ENCODE measurements at places on chromosomes 12 and 14.

DNA sequence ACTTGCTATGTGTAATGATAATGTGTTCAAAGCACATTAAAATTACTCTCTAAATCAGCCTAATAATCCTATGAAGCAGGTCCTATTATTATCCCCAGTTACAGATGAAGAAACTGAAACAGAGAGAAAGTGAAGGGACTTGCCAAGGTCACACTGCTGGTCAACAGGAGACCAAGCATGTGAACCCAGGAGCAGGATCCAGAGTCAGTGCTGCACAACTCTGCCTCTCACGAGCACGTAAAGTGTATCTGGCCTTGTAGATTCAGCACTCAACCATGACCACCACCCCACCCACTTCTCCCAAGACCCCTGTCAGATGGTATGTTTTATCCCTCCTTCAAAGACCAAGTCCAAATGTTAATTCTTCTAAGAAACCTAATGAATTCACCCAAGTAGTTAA lies 100.7 kb downstream of the TTC7B start:
- no peak for DNase-seq

DNA sequence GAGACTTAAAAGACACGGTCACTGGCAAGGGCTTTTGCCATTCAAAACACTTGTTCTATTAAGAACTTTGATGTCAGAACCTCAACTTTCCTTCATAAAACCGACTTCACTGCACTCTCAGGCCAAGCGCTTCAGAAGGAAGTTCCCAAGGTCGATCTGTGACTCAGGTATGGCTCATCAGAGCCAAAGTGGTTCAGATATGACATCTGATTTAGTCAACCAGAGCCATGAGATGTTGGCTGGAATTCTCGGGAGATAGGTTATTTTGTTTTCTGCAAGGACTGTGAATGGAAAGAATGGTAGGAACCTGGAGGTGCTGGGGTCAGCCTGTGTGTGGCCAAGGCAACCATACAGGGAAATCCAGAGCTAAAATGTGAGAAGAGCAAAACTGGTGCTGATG lies 445.6 kb downstream of the GLT1D1 start:
- no peak for DNase-seq

GRCh38 chr14:51487848-51488247 lies 163.9 kb upstream of the FRMD6 start:
- no peak for DNase-seq

GRCh38 chr12:103884316-103884715 lies 43.3 kb upstream of the NT5DC3 start:
- DNase-seq = no peak

- DNase-seq = no peak
These were observed 33.9 kb upstream of the CDK17 start for GRCh38 chr12:96434107-96434506.

DNA sequence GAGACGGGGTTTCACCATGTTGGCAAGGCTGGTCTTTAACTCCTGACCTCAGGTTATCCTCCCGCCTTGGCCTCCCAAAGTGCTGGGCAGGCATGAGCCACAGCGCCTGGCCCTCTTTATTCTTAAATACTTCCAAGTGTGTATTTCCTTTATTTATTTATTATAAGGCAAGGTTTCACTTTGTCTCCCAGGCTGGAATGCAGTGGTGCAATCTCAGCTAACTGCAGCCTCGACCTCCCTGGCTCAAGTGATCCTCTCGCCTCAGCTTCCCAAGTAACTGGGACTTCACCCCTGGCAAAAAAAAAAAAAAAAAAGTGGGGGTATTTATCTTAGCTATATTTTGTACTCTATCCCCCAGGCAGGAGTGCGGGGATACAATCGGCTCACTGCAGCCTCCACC lies 6.8 kb downstream of the FAM216A start:
- no peak for DNase-seq

DNA sequence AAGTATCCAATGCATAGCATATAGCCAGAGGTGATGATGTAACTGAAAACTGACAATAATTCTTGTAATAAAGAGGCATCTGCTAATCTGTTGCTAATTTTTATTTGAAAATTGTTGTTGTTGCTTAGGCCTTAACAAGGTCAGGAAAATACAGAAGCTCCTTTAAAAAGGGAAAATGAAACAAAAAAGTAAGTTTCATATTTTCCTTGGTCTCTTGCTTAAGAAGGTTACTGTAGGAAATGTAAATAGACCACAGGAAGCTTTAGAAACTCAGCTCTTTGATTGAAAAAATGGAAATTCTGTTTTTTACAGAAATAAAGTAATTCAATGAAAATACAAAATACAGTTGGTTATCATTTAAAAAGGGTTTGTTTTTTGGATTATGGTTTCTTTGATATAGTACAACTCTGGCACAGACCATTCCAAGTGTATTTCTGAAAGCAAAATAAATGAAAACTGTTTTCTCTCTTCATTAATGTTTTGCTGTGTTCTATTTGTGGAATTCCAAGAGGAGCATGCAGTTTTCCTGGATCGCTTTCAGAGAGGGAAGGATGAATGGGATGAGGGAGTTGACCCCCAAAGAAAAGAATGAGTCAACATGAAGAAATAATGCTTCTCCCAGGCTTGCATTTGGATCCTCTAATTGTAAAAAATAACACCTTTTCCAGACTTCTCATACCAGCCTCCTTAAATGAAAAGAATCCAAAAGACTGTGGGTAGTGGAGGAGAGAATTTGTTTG lies 398.0 kb upstream of the FAR2 start:
- no peak for DNase-seq

GRCh38 chr14:95256776-95257060 lies 63.0 kb downstream of the CLMN start:
- no peak for DNase-seq

DNA sequence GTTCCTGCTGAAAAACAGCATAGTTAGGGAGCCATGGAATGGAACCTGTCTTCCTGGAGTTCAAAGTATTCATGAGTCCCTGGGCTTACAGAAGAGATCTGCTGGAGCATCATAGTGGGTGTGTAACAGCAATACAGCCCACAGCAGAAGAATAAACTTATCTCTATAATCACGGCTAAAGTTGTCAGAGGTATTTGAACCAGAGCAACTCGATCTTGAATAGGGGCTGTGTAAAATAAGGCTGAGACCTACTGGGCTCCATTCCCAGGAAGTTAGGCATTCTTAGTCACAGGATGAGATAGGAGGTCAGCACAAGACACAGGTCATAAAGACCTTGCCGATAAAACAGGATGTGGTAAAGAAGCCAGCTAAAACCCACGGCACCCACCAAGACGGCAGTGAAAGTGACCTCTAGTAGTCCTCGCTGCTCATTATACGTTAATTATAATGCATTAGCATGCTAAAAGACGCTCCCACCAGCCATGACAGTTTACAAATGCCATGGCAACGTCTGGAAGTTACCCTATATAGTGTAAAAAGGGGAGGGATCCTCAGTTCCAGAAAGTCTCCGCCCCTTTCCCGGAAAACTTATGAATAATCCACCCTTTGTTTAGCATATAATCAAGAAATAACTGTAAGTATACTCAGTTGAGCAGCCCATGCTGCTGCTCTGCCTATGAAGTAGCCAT lies 223.4 kb downstream of the PCNX1 start:
- DNase-seq = no peak

- DNase-seq = no peak
These were observed 6.6 kb downstream of the SYT10 start for GRCh38 chr12:33432992-33433391.

DNA sequence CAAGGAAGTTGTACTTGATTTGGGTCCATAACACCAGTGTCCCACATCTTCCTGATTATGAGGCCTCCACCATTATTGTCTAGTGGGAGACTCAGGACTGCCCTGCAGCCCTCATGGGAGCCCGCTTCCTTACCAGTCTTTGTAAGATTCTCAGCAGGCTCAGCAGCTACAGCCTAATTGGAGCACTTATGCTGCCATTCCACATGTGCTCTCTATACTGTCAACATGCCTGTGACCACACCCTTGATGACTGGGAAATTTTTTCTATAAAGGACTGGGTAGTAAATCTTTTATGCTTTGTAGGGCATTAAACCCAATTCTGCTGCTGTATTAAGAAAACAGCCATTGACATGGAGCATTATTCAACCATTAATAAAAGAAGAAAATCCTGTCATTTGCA lies 145.5 kb upstream of the IGF1 start:
- no peak for DNase-seq

GRCh38 chr12:113891167-113891692 lies 74.9 kb downstream of the RBM19 start:
- DNase-seq = no peak

DNA sequence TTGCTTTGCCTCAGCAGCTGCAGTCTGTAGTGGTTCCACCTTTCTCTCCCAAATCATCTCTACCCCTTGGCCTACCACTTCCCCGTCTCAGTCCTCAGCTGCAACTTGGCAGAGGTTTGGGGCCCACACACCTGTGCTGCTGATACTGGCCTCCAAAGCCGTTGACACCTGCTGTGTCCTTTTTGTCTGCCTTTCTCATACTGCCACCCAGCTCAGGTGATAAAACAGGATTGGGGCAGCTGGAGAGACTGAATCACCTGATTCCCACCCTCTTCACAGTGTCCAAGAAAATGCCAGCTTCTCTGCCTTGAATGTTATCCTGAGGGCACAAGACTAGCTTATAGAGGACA lies 103.7 kb downstream of the ETV6 start:
- no peak for DNase-seq

- no peak for DNase-seq
These were observed 165.3 kb downstream of the SNAPC1 start for GRCh38 chr14:61927520-61927919.

- DNase-seq = no peak
These were observed 2.7 kb upstream of the ABCD2 start for GRCh38 chr12:39622306-39622705.

DNA sequence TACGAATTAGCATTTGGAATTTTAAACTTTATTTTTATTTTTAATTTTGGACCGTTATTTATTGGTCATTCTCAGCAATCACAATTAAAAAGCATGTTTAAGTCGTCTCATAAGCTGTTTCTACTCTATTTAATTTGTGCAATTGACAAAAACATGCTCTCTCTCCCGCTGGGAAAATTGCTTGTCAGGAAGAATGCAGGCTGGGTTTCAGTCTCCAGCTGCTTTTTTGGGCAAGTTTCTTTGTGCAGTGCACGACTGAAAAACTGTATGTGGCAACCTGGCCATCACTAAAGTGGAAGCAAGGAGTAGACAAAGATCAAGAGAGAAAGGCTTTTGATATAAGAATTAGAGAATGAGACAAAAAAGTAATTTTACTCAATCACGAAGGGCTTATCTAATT lies 941.5 kb upstream of the MDGA2 start:
- no peak for DNase-seq

DNA sequence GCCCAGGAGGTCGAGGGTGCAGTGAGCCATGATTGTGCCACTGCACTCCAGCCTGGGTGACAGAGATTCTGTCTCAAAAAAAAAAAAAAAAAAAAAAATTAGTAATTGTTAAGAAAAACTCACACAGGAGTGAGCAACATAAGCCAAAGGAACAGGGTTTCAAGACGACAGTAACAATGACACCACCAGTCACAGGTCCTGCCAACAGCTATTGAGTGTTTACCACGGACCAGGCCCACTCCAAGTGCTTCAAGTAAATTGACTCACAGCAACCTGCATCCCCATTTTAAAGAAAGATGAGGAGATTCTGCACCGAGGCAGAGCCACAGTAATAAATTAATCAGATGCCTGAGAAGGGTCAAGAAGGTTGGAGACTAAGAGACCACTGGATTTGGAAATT lies 194.5 kb downstream of the DPF3 start:
- DNase-seq = no peak

- DNase-seq = no peak
These were observed 87.1 kb downstream of the GPR135 start for GRCh38 chr14:59377991-59378601.

GRCh38 chr12:90999966-91000365 lies 4.8 kb downstream of the EPYC start:
- no peak for DNase-seq

GRCh38 chr12:109877504-109878246 lies 2.7 kb downstream of the GLTP start:
- no peak for DNase-seq

DNA sequence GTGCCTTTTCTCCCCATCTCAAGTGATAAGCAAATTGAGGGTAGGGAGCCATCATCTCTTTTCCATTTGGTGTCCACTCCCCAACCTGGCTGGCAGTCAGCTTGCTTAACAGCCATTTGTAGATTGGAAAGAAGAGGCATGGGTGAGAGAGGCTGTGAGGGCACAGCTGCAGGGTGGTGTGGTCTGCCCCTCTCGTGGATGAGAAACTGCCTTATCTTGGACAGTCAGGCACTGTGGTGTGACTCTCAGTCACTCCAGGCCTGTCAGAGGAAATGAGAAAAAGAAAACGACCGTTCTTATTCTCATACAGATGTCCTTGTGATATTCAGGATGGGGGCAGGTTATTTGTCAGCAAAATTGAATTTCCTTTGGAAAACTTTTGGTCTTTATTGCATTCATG lies 65.1 kb upstream of the SRSF5 start:
- DNase-seq = no peak

DNA sequence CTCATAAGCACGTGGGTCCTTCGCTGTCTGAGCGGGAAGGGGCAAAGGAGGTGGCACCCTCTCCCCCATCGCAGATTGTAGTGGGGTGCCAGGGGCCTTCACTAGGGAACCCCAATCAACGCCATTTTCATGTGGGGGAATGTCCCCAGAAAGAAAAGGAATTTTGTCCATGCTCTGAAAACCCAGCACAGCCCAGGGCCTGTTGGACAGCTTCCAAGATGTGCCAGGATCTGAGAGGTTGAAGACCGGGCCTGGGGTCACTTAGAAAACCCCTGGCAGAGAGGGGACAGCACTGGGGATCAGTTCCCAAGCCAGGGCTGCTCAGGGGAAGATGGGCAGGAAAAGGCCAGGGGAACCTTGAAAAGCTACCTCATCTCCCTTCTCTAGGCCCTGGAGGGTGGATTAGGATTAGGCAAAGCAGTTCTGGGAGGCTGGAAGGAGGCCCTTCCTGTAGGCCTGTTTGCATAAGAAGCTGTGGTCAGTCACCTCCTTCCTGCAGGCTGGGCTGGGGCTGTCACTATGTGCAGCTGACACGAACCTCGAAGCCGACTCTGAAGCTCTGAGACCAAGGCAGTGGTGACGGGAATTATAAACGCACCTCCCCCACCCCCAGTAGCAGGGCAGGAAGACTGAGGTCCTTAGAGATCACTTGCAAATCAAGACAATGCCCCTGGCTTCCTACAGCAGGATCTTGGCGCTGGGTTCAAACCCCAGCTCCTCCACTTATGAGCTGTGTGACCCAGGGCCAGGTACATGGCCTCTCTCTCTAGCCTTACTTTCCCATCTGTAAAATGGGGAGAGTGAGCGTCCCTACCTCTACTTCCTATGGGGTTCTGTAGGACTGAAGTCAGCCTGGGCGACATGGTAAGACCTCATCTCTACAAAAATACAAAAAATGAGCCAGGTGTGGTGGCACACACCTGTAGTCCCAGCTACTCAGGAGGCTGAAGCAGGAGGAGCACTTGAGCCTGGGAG lies 29.0 kb downstream of the TESC start:
- no peak for DNase-seq

Measured in cortex of kidney (tissue), 1 donor.